ENCODE measurements at places on chromosomes 2 and 18.

DNA sequence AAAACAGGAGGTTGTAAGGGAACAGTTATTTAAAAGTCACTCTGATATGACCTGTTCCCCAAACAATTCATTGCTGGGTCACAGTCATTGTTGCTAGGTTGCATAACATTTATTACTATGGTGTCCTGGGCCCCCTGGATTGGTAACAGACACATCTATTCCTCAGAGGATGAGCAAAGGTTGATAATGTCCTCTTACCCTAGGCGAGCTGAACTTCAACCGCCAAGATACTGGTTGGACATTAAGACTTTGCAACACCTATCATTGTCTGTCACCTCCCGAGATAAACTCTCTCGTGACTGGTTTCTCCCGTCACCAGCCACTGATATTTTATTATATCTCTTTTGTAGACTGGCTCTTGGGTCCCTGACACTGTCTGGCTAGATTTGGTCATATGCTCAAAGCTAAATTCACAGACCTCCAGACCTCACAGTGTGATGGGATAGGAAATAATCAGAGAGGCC, 361.3 kb downstream of the ZNF521 start:
- no peak for DNase-seq

GRCh38 chr2:236546561-236547002, 23.0 kb upstream of the ACKR3 start:
- DNase-seq, result no peak

DNA sequence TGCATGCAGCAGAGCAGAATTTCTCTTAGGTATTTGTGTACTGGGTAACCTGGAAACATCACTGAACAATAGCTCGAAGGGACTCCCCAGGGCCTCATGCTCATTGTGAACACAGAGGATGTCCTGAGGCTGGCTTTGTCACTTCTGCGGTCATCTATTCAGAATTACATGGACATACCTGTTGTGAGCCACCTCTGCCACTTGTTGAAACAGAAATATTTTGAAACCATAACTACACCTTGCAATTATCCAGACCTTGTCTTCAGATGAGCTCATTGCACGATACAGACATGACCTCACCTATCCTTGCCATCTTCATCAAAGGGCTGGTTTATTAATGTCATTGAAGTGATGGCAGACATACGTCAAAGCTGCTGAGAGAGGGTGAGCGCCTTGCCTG, 23.4 kb upstream of the CREG2 start:
- no peak for DNase-seq

DNA sequence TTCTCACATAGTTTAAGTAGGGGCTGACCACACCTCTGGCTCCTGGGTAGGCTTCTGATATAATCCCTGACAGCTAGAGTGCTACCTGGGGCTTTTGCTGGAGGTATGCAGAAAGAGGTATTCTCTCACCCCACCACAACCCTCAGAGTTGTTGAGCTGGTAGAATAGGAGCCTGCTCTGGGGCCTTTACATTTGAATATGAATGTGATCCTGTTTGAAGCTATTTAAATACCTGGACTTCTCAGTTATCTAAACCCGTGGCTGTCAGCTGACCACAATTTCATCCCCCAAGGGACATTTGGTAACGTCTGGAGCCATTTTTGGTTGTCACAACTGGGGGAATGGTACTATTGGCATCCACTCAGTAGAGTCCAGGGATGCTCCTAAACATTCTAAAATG, 669.1 kb downstream of the SATB2 start:
- DNase-seq, result no peak

GRCh38 chr2:48197618-48198017, 291.3 kb upstream of the FBXO11 start:
- no peak for DNase-seq

- DNase-seq, result no peak
Measured at GRCh38 chr2:15058015-15058720, 425.7 kb downstream of the LRATD1 start.

- peak; percentile 55 for DNase-seq
Measured at GRCh38 chr18:377088-377487, 109.2 kb upstream of the THOC1 start.

- DNase-seq, result no peak
Measured at GRCh38 chr2:239380831-239381708, 19.8 kb downstream of the HDAC4 start.

- DNase-seq, result no peak
Measured at GRCh38 chr2:170963386-170963785, 34.3 kb downstream of the GORASP2 start.

GRCh38 chr2:181780047-181780651, 99.8 kb upstream of the NEUROD1 start:
- no peak for DNase-seq

GRCh38 chr2:220451438-220451837, 824.0 kb downstream of the SLC4A3 start:
- no peak for DNase-seq

GRCh38 chr2:134351016-134351415, 97.1 kb downstream of the MGAT5 start:
- DNase-seq, result no peak

GRCh38 chr2:62145478-62146100, 50.3 kb upstream of the B3GNT2 start:
- no peak for DNase-seq

- DNase-seq, result no peak
Measured at GRCh38 chr2:127308586-127309138, 14.7 kb upstream of the ERCC3 start.
